ENCODE measurements at places on chromosomes 2 and 18. TPM values are rescaled to one million over a fixed set of nuclear protein-coding genes. Genes with fewer than 3 reads are reported as not detected.
A peak's percentile ranks its signal among the peaks of the same experiment; 100 is the strongest.

PDK1 gene
- 42.0 TPM for polyA plus RNA-seq

UPP2 gene
- not detected for polyA plus RNA-seq

GLI2 gene
- polyA plus RNA-seq: 57.0 TPM

RSAD2 gene
- polyA plus RNA-seq: not detected

CABLES1 gene
- polyA plus RNA-seq: 2.6 TPM

SGPP2 gene
- polyA plus RNA-seq: 0.09 TPM

- no peak for DNase-seq
Measured at GRCh38 chr2:45300026-45300750, 290.9 kb upstream of the SIX2 start.

DNA sequence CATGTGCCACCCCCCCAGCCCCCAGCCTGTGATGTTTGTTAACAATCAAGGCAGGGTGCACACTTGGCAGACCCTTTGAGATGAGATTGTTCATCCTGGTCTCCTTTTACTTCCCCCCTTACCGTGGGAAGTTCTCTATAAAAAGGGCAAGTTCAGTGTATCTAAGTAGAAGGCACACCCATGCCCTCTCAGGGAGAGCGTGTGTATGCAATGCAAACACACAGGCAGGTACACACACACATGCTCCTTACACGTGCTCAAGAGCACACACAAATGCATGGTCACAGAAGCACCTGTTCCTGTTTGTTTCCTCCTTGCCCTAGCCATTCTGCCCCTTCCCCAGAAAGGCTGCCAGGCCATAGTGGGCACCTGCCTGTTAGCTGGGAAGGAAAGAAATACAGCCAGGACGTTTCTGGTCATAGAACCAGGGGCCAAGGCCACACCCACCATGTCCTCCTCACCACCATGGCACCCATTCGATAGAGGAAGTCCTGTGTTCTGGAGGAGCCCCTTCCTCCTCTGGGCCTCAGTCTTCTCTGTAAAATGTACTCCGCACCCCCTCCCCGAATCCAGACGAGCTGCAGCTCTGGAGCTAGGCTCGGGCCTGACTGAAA lies 3.1 kb downstream of the ATOH8 start:
- no peak for DNase-seq

- DNase-seq: no peak
Measured at GRCh38 chr2:20391951-20392699, 41.5 kb upstream of the PUM2 start.

DNA sequence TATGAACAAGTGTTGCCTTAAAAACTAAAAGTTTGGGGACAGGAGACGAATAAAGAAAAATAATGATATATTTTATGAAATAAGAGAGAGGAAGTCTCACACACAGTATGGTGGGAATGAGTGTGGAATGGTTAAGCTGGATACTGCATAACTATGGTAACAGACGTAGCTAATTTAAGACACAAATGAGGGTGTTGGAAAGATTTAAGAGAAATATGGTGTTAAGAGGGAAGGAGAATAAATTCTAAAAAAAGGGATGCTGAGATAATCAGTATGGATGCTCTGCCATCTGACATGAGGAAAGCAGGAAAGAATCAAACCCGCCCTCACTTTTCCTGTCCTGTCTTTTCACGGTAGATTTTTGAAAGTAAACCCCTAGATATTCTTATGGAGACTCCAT lies 10.6 kb downstream of the ADD2 start:
- DNase-seq: no peak

DNA sequence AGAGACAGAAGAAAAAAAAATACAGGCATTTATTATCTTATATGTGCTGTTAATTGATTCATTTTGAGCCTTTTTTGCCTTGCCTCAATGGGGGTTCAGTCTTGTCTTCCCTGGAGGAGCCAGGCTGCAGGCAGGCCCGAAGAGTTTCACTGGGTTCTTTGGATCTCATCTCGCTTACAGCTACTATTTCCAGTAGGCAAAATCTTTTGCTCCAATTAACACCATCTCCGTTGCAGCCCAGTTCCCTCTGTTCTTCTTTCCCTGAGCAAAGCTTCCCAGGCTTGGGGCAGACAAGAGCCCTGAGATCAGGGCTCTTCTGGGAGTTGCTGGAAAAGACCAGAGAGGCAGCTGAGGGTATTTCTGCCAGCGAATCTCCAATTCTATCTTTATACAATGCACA lies 168.8 kb upstream of the CELF4 start:
- DNase-seq: no peak

- DNase-seq: no peak
Measured at GRCh38 chr2:25655316-25655715, 18.1 kb downstream of the DTNB start.

DNA sequence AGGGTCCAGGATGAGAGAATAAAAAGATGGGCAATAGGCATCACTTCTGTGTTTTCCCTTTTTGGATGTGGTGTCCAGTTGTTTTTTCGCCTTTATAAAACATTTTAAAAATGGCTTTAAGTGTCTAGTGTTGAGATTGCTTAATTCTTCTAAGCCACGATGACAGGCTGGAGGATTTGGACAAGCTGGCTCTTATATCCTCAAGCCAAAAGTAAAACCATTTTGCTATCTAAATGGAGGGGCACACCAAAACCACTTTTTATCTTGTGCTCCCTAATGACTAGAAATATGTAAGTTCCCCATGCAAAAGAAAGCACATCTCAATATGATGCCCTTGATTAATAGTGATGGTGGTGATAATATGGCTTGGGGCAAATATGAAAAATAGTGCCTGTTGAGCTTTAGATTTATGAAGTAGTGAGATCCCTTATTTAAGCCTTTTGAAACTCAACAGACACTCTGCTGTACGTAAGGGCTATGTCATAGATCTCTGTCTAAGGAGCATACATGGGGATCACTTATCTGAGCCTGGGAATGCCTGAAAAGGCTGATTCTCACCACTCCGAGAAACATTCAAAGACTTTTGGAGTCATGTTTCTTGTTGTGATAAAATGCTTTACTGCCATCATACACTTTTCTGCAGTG lies 185.5 kb downstream of the KCNS3 start:
- no peak for DNase-seq

DNA sequence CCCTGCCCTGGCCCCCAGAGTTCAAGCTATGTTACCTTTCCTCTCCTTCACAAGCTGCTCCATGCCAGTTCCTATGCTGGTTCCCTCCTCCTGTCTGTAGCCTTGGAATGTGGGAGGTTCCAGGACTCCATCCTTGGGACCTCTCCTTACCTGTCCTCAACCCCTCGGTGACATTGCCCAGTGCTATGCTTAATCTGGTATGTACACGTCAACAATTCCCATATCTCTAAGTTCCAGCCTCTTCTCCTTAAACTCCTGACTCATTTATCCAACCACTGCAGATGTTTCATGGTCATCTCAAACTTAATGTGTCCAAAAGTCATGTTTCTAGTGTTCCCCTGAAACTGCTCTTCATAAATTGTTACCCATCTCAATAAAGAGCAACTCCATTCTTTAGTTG lies 160.8 kb downstream of the TNS1 start:
- DNase-seq: no peak

GRCh38 chr2:217629347-217629746 lies 373.4 kb downstream of the TNS1 start:
- no peak for DNase-seq

- DNase-seq: peak; percentile 27
Measured at GRCh38 chr2:168635065-168635577, 167.3 kb upstream of the NOSTRIN start.

DNA sequence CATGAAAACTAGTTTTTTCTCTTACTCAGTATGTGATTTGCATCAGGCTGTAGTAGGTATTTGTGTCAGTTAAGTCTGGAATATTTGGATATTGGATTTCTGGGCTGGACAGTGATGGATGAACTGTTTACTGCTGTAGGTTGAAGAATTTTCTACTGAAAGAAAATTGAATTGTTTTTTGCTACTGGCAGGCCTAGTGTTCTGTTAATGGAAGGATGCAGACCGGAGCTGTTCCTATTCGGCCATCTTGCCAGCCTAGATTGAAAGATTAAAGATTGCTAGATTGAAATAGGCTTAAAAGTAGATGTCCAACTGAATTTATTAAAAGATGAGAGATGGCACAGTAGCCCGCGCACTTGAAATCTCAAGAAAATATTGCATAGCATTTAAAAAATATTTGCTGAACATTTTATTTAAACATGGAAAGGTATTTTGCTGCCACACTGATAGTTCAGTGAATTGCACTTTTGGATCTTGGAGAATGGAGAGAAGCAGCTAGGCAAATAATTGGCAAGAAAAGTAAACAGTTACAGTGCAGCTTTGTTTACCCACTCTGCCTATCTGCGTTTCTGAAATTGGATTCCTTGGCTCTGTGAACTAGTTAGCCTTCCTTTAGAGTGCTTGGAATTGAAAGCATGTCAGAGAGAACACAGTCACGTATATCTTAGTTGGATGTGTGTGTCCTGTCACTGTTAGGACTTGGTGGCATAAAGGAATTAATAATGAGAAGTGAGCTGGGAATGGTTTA lies 54.1 kb downstream of the EPB41L5 start:
- DNase-seq: no peak

- no peak for DNase-seq
Measured at GRCh38 chr2:129302561-129303183, 676.8 kb upstream of the RAB6C start.

GRCh38 chr2:240909216-240909974 lies 3.3 kb downstream of the CROCC2 start:
- DNase-seq: no peak

GRCh38 chr2:7612969-7613368 lies 695.8 kb downstream of the RNF144A start:
- DNase-seq: no peak

GRCh38 chr2:134819334-134819733 lies 19.1 kb upstream of the ACMSD start:
- no peak for DNase-seq

DNA sequence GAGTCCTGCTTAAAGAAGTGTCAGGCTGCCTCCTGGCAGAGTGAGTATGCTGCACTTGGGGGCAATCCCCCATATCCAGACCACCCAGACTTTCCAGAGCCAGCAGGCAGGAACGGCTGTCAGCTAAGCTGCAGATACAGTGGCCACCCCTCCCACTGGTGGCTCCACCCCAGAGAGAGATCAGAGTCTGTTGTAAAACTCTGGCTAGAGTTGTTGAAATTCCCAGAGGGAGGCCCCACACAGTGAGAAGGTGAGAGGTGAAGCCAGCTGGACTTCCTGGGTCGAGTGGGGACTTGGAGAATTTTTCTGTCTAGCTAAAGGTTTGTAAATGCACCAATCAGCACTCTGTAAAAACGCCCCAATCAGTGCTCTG lies 533.8 kb upstream of the ACVR2A start:
- DNase-seq: no peak

- no peak for DNase-seq
Measured at GRCh38 chr2:132420816-132421805, 4.5 kb downstream of the GPR39 start.

GRCh38 chr2:181822097-181822496 lies 69.4 kb upstream of the ITPRID2 start:
- no peak for DNase-seq

DNA sequence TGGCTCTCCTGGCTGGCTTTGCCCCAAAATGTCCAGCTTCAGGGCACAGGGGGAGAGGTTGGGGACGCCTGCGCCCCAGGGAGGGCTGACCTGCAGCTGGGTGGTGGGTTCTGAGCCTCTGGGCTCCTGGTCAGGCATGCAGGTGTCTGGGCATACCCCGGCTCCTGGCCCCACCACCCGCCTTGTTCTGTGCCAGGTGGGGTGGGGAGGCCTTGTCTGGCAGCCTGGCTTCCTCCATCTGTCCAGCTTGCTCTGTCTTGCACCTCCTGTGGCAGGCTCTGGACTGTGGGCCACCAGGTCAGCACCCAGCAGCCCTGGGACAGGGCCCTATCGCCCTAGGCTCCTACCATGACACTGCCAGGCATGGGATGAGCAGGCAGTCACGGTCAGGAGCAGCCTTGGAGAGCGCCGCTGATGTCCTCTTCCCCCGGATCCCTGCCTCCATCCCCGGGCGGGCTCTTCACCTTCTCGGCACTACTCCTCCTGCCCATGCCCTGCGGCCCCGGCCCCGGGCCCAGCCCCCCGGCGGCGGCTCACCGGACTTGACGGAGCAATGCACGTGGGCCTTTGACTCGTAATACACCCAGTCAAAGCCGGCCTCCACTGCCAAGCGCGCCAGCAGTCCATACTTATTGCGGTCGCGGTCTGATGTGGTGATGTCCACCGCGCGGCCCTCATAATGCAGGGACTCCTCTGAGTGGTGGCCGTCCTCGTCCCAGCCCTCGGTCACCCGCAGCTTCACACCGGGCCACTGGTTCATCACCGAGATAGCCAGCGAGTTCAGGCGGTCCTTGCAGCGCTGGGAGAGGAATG lies 3.6 kb downstream of the IHH start:
- DNase-seq: peak; percentile 51

GRCh38 chr2:40754912-40755311 lies 303.0 kb upstream of the SLC8A1 start:
- DNase-seq: no peak

DNA sequence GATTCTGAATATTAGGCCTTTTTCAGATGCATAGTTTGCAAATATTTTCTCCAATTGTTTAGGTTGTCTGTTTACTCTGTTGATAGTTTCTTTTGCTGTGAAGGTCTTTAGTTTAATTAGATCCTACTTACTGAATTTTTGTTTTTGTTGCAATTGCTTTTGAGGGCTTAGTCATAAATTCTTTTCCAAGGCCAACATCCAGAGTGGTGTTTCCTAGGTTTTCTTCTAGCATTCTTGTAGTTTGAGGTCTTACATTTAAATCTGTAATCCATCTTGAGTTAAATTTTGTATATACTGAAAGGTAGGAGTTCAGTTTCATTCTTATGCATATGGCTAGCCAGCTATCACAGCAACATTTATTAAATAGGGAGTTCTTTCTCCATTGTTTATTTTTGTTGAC lies 404.8 kb downstream of the LNPK start:
- no peak for DNase-seq

DNA sequence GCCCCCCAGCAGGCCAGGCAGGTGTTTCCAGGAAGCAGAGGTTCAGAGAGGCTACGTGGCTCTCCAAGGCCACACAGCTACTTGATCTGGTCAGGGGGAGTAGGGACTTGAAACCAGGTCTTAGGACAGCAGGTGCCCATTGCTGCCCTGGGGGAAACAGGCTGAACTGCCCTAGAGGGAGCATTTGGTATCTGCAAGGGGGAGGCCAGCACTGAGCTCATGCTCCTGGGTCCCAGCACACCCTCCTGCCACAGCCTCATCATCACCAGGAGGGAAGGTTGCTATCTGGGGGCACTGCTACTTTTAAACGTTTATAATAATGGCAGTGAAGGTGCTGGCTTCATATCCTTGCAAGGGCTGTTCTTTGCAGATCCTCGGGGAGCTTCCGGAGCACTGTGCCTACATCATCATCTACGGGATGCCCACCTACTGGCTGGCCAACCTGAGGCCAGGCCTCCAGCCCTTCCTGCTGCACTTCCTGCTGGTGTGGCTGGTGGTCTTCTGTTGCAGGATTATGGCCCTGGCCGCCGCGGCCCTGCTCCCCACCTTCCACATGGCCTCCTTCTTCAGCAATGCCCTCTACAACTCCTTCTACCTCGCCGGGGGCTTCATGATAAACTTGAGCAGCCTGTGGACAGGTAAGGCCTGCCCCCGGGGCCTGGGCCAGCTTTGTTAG lies 36.1 kb downstream of the ABCG8 start:
- DNase-seq: peak; percentile 35

- no peak for DNase-seq
Measured at GRCh38 chr2:120251880-120252224, 800 bp upstream of the RALB start.

GRCh38 chr2:54114936-54115283 lies 505 bp upstream of the ACYP2 start:
- no peak for DNase-seq

- DNase-seq: no peak
Measured at GRCh38 chr2:71459084-71459431, 5.7 kb downstream of the DYSF start.

All from GM23338 (cell line).